ENCODE measurements at places on chromosomes 6 and 20. TPM values are rescaled to one million over a fixed set of nuclear protein-coding genes. Genes with fewer than 3 reads are reported as not detected.

The CALHM4 gene
- not detected for polyA plus RNA-seq

The NRN1 gene
- polyA plus RNA-seq = 2.9 TPM

- DNase-seq = no peak
These were observed 114.8 kb upstream of the CD93 start for GRCh38 chr20:23200914-23201313.

GRCh38 chr6:152983637-152984512 is 1.0 kb upstream of the FBXO5 start:
- DNase-seq = peak; percentile 69

All from liver (tissue), 10 donors.